CD4-positive, alpha-beta T cell treated with Interleukin-6 at 100 ng/mL for 8 hours (primary cell): ENCODE measurements at places on chromosomes 6 and 20.

- no peak for DNase-seq
Measured at GRCh38 chr6:50979171-50979525, 160.5 kb downstream of the TFAP2B start.

DNA sequence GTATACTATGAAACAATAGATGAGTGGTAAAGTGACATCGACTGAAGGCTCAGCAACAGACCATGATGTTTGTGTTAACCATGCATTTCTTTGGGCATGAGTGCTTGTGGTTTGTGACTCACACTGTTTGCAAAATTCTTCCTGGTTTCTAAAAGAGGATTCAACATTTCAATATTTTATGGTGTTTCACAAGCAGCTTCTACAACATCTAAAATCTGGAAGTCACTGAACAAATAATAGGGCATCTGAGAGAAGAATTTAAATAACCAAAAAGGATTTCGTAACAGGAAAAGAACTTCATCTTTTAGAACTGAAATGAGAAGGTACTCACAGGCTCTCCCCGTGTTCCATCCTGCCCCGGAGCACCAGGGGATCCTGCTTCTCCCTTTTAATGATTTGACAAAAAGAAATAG, 146.2 kb downstream of the COL21A1 start:
- DNase-seq: no peak

- no peak for DNase-seq
Measured at GRCh38 chr6:98797217-98797994, 37.0 kb upstream of the POU3F2 start.

DNA sequence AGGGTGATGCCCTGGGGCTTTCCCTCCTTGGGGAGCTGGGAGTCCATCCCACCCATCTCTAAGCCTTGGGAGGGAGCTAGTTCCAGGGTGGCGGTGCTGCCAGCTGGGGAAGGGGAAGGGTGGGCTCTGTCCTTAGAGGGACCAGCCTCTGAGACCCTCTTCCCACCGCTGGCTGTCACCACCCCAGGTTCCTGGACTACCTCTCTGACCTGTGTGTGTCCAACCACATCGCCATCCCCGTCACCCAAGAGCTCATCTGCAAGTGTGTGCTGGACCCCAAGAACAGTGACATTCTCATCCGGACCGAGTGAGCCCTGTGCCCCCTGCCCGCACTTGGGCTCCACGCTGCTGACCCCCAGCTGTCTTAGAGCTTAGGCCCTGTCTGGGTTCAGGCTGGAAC, 43.2 kb downstream of the UQCC2 start:
- DNase-seq: no peak

- DNase-seq: no peak
Measured at GRCh38 chr6:3458706-3459421, 2.0 kb upstream of the SLC22A23 start.

DNA sequence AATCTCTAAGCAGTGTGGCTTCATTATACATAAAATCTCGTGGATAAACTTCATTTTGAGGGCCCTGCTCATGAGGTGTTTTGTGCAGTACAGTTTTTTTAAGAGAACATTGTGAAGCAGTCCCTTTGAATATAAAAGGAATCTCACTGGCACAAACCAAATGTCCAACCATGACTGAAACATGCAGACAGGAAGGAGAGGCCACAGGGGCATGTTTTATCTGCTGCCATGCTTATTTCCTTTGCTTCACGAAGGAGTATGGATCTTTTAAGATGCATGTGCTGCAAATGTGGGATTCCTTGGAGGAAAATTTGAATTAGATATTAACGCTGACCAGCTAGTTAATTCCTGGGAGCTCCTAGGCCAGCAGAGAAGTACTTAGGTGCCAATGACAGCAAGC, 192.3 kb downstream of the DST start:
- no peak for DNase-seq

DNA sequence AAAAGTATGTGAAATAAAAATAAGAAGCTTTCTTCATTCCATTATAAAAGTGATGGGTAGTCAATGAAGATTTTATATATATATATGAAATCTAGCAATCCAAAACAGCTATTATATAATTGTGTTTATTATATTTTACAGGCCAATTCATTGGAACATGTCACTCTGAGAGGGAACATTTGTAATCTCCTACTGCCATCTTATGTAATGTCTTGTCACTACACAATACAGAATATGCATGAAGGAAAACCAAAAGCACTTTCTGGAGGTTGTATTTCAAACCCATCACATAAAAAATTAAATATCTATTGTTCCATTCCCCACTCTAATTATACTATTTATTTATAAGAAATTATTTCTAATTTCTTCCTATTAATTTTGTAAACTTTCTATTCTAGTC, 31.5 kb upstream of the IRAK1BP1 start:
- no peak for DNase-seq
